ENCODE measurements at places on chromosomes 13 and 19. TPM values are rescaled to one million over a fixed set of nuclear protein-coding genes. Genes with fewer than 3 reads are reported as not detected.
A peak's percentile ranks its signal among the peaks of the same experiment; 100 is the strongest.

The SIPA1L3 gene
- total RNA-seq = 8.1 TPM

The SUGP2 gene
- 37.5 TPM for total RNA-seq

The MED29 gene
- total RNA-seq = 35.9 TPM

The C19orf67 gene
- total RNA-seq = not detected

The RGS9BP gene
- total RNA-seq = 7.8 TPM

The MBD3L5 gene
- not detected for total RNA-seq

The OR7A5 gene
- total RNA-seq = not detected

DNA sequence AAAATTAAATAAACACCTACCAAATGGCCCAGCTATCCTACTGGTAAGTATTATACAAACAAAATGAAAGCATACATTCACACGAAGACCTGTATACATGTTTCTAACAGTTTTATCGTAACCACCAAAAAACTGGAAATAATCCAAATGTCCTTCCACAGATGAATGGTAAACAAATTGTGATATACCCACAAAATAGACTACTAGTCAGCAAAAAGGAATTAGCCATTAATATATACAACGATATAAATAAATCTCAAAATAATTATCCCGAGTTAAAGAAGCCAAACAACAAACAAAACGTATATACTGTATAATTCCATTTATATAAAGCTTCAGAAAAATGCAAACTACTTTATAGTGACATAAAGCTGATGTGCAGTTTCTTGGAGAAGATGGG, 106.3 kb upstream of the SERTM1 start:
- DNase-seq = no peak

GRCh38 chr13:111039735-111040134, 75.4 kb upstream of the ARHGEF7 start:
- DNase-seq = no peak

DNA sequence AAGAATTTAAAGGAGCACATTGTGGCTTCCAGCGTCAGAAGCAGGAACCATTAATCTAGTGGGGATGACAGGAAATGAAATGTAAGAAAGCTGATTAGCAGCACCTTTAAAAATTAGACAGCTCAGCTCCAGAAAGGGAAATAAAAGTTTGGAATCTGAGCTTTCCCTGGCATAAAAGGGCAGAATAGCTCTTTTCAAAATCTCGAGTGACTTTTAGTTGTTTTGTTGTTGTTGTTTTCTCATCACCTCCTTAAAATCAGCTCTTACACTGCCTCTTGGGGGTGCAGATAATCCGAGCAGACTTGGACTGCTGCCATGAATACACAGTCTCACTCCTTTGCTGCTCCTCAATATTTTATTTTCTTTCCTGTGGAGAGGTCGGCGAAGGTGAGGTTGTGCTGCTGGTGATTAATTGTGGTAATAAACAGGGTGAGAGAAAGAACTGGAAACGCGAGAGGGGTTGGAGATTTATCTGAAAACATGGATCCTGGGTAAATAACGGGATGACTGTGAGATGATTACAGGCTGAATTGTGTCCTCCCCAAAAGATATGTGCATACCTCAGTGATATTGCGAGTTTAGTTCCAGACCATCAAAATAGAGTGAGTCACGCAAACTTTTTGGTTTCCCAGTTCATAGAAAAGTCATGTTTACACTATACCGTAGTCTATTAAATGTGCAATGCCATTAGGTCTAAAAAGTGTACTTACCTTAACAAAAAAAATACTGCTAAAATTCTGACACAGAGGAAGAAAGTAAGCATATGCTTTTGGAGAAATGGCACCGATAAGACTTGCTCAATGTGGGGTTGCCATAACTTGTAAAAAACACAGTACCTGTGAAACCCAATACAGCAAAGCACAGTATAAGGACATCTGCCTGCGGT, 787.7 kb downstream of the UQCRFS1 start:
- DNase-seq = no peak

- DNase-seq = peak; percentile 86
These were observed 8.6 kb upstream of the TYK2 start for GRCh38 chr19:10388957-10389356.

GRCh38 chr19:58067240-58067912, 8.3 kb downstream of the ZNF135 start:
- no peak for DNase-seq

- peak; percentile 4 for DNase-seq
These were observed 29.2 kb downstream of the TUBA3C start for GRCh38 chr13:19152403-19152802.

GRCh38 chr19:44824761-44825160, 15.9 kb downstream of the BCAM start:
- DNase-seq = no peak

DNA sequence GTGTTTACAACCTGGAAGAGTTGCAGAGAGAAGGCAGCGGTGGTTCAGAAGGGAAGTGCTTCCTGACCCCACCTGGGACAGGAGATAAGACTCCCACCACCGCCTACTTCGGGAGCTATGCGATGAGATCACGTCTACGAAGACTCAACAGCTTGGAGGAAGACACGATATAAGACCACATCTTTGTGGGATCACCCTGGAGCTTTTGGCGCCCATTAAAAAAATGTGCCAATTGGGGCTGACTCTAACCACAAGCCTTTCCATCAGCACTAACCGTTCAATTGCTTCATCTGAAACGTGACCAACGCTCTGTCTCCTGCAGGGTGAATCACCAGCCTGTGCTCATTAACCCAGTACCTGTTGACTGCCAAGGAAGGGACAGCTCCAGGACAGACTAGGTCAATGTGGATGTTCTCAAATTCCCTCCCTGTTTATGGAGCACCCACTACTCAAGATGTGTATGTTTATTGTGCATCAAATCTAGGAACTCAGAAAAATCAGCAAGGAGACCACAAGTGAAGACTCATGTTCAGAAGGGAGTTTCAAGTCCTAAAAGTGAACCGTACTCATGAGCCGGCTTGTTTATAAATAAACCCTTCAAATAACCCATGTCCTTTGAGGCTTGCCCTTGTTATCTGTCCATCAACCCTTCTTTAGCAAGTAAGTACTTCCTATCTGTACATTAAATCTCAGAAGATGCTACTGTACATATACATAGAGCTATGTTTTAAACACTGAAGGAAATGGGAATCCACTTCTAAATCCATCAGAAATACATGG, 67.5 kb downstream of the LATS2 start:
- no peak for DNase-seq

GRCh38 chr19:54420383-54421168, 5.3 kb downstream of the TTYH1 start:
- DNase-seq = peak; percentile 52

DNA sequence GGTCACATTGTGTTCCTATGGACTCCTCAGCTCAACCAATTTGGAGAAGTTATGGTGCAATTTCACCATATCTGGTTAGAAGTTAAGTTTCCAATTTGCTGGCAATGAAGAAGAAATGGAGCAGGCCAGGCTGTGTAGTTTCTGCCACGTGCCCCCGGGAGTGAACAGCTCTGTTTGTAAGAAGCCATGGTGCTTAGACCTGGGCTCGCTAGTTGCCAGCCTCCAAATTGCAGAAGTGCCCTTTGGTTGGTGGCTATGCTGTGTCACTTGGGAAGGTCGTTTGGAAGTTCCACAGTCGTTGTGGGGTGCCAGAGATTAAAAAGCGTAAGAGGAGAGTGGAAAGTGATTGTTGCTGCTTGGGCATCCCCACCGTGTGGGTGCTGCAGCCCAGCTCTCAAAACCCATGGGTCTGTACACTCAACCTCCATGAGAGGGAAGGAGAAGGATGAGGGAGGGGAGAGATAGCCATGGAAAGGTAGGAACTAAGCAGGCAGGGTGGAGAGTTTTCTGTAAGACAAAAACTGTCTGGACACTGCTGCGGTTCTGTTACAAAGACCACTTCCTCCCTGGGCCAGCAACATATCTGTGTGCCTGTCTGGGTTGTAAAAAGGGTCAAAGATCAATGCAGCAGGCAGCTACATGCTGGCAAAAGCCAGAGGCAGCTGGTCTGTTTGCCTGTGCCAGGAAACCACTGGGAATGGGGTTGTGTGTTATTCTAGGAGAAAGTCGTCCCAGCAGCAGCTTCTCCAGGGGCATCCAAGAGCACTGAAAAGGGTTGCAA, 10.8 kb downstream of the ALOX5AP start:
- DNase-seq = no peak

GRCh38 chr13:98556968-98557631, 19.8 kb downstream of the STK24 start:
- DNase-seq = peak; percentile 36

GRCh38 chr13:105569816-105570215, 965.6 kb downstream of the EFNB2 start:
- DNase-seq = no peak

DNA sequence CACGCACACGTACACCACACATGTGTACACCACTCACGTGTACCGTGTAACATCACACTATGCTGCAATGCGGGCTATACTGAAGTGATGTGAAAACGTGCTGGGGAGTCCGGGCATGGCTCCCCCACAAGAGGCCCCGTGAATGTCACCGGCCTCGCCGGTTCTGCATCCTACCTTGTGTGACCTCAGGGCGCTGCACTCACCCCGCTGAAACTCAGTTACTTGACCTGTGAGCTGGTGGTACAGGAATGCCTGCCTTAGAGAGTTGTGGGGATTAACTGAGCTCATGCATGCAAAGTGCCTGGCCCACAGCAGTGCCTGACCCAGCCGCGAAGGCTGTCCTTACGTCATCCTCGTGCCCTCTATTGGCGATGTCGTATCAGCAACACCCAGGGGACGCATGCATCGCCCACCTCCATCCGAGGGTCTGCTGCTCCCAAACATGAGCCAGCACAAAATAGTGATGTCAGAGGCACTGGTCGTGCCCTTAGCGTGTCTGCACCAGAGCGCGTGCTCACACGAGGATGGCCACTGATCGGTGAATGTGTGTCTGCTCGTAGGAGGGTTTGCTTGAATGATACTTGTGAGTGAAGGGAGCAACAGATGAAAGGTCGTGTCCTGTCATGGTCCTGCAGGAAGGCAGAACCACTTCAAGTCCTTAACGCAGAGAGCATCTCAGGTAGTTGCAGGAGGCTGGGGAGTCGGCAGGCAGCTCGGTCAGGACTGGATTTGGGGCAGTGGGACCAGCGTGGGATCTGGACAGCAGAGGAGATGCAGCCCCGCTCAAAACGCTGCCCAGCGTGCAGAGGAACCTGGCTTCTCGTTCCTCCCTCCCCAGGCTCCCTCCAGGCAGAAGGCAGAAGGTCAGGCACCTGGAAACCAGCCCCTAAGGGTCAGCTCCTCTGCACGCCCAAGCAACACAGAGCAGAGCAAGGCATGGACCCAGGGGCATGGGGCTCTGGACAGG, 126.2 kb upstream of the SPACA7 start:
- no peak for DNase-seq

GRCh38 chr13:87684850-87685742, 13.9 kb downstream of the SLITRK5 start:
- DNase-seq = no peak

DNA sequence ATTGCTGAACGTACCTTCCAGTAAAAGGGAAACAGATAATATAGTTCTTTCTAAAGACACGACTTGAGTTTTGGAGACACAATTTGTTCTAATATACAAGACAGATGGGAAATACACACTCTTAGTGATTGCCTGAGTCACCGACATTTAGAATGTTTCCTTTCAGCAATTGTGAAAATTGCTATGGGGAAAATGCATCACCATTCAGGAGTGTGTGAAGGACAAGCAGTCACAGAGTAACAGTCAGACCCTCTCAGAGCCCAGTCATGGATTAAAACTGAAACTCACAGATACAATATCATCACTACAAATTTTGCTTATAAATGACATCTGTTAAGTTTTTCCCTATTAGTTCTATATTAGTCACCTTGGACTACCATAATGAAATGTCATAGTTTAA, 286.1 kb downstream of the SPRY2 start:
- no peak for DNase-seq

- DNase-seq = no peak
These were observed 34.3 kb downstream of the ZNF536 start for GRCh38 chr19:30406220-30407067.

DNA sequence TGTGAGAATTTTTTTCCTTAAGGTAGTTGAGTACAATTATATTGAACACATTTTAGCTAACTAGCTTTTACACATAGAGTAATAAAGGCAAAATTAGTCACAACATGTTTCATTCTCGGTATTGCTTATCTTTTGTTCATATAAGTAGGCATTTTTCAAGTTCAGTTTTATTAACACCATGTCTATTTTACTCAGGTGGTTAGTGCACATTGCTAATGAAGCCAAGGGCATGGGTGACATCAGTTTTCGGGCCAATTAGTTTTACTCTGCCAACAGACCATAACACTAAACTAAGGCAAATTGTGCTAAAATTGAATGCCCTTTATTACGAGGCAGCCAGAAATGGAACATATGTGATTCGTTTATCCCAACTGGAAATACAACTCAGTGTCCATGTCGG, 19.6 kb upstream of the PCDH17 start:
- no peak for DNase-seq
